Activated CD8-positive, alpha-beta memory T cell treated with anti-CD3 and anti-CD28 coated beads, Interleukin-2, amount 10 ng/mL, durations not matched to agents 7 days and 5 days (primary cell): ENCODE measurements at places on chromosomes 6 and 20. TPM values are rescaled to one million over a fixed set of nuclear protein-coding genes. Genes with fewer than 3 reads are reported as not detected.
A peak's percentile ranks its signal among the peaks of the same experiment; 100 is the strongest.

The DACT2 gene
- total RNA-seq, result 0.91 TPM

The MDFI gene
- total RNA-seq, result not detected

The TUBB1 gene
- not detected for total RNA-seq

GRCh38 chr6:70135219-70136160, 167.4 kb downstream of the COL9A1 start:
- no peak overlapping the region for H3K4me3 ChIP-seq
- no peak for DNase-seq
- H3K4me1 ChIP-seq, result no peaks in the 10 kb centered on the region
- H3K27ac ChIP-seq, result no peak overlapping the region

GRCh38 chr6:22146931-22147701, 149.7 kb downstream of the PRL start:
- no peaks in the 10 kb centered on the region for H3K36me3 ChIP-seq
- H3K27ac ChIP-seq, result no peak overlapping the region
- peaks cover 37% of the 10 kb centered on the region for H3K27me3 ChIP-seq
- no peak for DNase-seq
- peaks cover 5% of the 10 kb centered on the region for H3K4me1 ChIP-seq
- H3K4me3 ChIP-seq, result peak overlapping the region; percentile 13

DNA sequence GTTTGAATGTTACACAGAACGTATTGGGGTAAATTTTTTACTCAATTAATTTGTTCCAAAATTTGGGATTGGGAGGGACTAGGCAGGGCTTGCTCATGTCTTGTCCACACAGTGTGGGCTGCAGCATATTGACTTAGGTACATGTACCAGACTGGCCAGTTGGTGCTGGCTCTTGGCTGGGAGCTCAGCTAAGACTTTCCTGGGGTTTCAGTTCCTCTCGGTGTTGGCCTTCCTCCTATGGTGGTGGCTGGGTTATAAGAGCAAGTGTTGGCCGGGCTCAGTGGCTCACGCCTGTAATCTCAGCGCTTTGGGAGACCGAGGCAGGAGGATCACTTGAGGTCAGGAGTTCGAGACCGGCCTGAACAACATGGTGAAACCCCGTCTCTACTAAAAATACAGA, 4.9 kb downstream of the CENPQ start:
- H3K36me3 ChIP-seq, result peaks cover 31% of the 10 kb centered on the region
- H3K4me1 ChIP-seq, result peaks cover 33% of the 10 kb centered on the region
- H3K27ac ChIP-seq, result no peak overlapping the region
- H3K27me3 ChIP-seq, result no peaks in the 10 kb centered on the region
